ENCODE measurements at places on chromosomes 7 and 10. TPM values are rescaled to one million over a fixed set of nuclear protein-coding genes. Genes with fewer than 3 reads are reported as not detected.

- peak; percentile 84 for DNase-seq
These were observed 7.3 kb downstream of the NCOA4 start for GRCh38 chr10:46022978-46023702.

- DNase-seq = no peak
These were observed 68.5 kb upstream of the ARID5B start for GRCh38 chr10:61832866-61833481.

- DNase-seq = no peak
These were observed 574 bp upstream of the IL6 start for GRCh38 chr7:22726345-22726906.

GRCh38 chr10:74598891-74599566, 227.4 kb upstream of the KAT6B start:
- DNase-seq = no peak

- no peak for DNase-seq
These were observed 4.5 kb downstream of the FAM180A start for GRCh38 chr7:135743907-135744731.

DNA sequence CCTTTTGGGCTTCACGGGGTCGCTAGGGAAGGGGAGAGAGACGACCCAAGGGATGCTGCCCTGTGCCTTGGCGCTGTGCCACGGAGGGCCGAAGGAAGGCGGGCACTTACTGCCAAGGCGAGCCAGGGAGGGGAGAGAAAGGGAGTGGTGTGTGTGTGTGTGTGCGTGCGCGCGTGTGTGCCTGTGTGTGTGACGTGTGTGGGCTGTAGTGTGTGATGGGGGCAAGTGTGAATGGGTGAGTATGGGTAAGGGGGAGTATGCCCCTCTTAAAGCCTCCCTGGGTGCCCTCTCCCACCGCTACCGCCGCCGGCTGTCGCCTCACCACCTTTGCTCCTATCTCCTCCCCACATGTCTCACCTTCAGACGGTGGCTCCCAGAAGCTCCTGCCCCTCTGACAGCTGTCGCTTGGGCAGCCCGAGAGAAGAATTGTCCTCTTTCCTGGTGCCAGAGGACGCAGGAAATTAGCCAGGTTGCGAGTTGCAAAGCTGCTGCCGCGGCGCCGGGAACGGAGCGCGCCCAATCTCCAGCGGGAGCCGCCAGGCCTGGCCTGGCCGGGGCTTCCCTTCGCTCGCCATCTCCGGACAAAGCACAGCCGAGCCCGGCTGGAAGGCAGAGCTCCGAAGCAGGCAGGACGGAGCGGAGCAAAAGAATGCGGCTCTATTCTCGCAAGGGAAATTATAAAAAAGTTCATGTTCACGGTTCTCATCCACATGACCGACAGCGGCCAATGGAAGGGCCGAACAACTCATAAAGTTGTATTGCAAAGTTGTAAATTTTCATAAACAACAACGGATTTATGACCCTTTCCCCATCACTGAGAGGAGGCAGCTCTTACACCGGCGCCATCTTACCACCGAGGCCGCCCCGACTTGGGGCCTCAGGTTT, at the start of gene HOXA3:
Gene HOXA3 (minus strand): TSS at position 653 of the 885 bp plus-strand sequence. CDS start 41,943 bp downstream, outside the sequence.
- no peak for DNase-seq

DNA sequence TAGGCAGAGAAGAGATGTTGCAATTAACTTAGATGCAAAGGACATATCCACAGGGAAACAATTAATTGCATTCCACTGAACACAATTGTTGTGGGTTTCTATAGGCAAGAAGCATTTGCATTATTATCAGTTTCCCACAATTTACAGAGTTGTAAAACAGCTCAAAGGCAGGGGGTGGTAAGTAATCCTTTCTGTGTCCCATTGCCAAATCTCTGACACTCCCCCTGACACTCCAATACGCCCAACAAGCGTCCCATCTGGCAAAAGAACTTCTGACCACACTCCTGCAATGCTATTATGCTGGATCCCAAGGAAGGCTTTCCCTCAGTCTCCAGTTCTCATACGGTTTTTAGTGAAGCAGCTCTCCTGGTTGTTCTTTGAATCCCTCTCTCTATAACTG, 179.8 kb downstream of the CXCL12 start:
- no peak for DNase-seq

DNA sequence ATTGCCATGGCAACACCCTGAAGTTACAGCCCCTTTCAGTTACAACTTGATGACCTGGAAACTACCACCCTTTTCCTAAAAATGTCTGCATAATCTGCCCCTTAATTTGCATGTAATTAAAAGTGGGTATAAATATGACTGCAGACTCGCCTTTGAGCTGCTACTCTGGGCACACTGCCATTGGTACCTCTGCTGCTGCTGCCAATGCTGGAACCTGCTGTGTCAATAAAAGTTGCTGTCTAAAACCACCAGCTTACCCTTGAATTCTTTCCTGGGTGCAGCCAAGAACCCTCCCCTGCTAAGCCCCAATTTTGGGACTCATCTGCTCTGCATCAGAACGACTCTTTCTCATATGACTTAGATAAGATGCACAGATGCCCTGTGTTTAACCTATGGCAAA, 10.2 kb upstream of the FRA10AC1 start:
- DNase-seq = no peak

GRCh38 chr7:3172768-3173280, 128.2 kb upstream of the SDK1 start:
- DNase-seq = no peak

DNA sequence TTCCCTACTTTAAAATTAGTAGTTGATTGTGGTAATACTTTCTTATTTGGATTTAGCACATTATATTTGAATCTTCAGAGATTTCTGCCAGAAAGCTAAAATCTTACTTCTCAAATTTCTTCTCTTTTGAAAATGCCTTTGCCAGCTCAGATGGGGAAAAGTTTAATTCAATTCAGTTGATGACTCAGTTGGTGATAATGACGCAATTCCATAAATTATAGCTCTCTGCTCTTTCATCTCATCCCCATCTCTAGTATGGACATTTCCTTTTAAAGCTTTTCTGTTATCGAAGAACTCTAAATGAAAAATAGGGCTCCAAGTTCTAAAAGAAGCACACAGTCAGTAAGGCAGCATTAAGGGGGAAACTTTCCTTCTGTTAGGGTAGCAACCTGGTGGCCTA, 25.5 kb downstream of the RNLS start:
- no peak for DNase-seq

- no peak for DNase-seq
These were observed 33.1 kb downstream of the GPRIN2 start for GRCh38 chr10:46523119-46523961.

GRCh38 chr7:133077394-133077793, 4.5 kb downstream of the CHCHD3 start:
- no peak for DNase-seq

- no peak for DNase-seq
These were observed 234.2 kb upstream of the FZD8 start for GRCh38 chr10:35876248-35876647.

The C10orf71 gene
- total RNA-seq = not detected

The PDZD7 gene
- 0.29 TPM for total RNA-seq

The KNDC1 gene
- total RNA-seq = 11.0 TPM

The CTTNBP2 gene
- 14.0 TPM for total RNA-seq

The SFRP5 gene
- 81.0 TPM for total RNA-seq

The OR2A25 gene
- not detected for total RNA-seq
